ENCODE measurements at places on chromosomes 2 and 18.

- DNase-seq, result no peak
These were observed 64.8 kb downstream of the ARHGAP25 start for GRCh38 chr2:68799140-68800026.

DNA sequence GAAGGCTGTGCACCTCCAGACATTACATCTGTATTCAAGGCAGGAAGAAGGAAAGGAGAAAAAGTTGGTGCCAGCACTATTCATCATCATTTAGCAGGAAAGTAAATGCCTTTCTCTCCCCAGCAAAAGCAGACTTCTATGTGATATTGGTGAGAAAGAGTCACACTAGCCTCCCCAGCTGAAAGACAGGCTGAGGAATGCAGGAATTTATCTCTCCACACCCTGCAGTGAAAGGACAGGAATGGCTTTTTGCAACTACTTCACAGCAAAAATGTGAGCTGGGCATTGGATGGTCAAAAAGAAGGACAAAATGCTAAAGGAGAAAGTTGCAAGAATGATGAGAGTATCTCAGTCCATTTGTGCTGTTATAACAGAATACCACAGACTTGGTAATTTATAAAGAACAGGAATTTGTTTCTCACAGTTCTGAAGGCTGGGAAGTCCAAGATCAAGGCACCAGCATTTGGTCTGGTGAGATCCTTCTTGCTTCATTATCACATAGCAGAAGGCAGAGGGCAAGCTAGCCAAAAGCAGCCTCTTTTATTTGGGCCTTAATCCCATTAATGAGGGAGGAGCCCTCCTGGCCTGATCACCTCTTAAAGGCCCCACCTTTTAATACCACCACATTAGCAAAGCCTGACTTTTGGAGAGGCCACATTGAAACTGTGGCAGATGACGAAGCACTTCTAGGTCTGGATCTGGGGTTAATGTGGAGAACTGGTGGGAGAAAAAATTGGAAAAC lies 388.1 kb upstream of the SLC14A2 start:
- no peak for DNase-seq

DNA sequence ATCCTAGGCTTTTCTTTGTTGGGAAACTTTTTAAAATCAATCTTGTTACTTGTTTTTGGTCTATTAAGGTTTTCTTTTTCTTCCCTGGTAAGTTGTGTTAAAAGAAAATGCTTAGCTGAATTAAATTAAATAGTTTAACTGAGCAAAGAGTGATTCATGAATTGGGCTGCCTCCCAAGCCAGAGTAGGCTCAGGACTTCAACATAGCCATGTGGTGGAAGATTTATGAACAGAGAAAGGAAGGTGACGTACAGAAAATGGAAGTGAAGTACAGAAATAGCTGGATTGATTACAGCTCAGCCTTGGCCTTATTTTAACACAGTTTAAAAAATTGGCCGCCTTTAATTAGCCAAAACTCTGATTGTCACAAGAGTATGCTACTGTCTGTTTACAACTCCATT lies 27.9 kb upstream of the GALNT5 start:
- peak; percentile 46 for DNase-seq

DNA sequence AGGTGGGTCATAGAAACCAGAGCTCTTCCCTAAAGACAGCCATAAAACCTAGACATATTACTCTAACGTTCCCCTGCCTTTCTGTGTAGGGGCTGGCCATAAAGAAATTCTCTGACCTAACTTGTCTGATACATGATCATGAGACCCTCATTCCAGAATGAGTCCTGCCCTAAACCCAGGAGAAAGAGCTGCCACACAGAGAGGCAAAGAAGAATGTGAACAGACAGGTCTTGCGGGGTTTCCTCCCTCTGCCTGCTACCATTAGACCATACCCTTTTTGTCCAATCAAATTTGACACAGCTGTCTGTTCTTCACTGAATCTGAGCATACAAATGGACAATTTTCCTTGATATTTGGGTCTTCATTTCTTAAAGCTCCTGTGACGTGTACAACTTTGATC lies 198.8 kb upstream of the LHCGR start:
- no peak for DNase-seq

- DNase-seq, result no peak
These were observed 86.0 kb upstream of the ATG16L1 start for GRCh38 chr2:233165543-233165894.

GRCh38 chr2:88574445-88574844 lies 52.8 kb downstream of the EIF2AK3 start:
- no peak for DNase-seq

DNA sequence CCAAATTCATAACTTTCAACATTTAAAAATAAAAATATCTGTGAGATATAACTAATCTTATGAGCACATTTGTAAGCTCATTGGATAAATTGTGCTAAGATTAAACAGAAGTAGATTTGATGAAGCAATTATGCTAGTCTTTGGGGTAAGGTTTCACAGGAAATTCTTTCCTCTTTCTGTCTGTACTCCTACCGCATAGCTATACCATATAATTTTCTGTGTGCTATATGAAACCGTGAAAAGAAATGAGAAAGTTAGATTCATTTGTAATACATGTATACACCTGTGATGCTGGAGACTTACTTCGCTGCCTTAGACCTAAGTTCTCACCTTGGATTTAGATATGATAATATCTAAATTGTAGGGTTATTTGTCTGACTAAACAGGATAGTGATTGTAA lies 184.7 kb downstream of the PPP1R1C start:
- no peak for DNase-seq

- DNase-seq, result no peak
These were observed 47.9 kb downstream of the ARMC9 start for GRCh38 chr2:231246171-231246842.

DNA sequence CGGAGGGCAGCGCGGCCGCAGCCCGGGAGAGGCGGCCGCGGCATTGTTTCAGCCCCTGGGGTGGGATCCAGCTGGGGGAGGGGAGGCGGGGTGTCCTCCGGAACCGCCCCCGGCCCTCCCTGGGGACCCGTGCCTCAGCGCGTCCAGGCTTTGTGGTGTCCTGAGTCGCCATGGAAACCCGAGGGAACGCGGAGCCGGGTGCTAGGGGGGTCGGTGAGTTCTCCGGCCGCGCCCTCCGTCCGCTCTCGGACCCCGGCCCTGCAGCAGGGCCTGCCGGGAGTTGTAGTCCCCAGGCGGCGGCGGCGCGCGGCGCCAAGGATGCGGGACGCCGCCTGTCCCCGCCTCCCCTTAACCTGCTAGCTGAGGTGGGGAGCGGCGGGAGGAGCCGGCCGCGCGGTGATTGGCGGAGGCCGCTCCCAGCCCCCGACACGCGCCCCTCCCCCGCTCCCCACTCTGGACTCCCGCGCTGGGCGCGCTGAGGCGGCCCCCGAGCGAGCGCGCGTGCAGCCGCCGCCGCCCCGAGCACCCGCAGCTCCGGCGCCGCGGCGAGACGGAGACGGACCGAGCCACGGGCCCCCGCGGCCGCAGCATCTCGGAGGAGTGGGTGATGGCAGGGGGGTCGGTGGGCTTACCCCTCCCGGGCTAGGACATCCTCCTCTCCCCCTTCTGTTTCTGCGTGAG lies at the start of gene DPYSL5:
Gene DPYSL5 (plus strand): TSS at position 478 of the 681 bp plus-strand sequence. CDS start 50,368 bp downstream, outside the sequence.
- DNase-seq, result no peak

- DNase-seq, result no peak
These were observed 182.7 kb upstream of the LHCGR start for GRCh38 chr2:48938231-48938630.

DNA sequence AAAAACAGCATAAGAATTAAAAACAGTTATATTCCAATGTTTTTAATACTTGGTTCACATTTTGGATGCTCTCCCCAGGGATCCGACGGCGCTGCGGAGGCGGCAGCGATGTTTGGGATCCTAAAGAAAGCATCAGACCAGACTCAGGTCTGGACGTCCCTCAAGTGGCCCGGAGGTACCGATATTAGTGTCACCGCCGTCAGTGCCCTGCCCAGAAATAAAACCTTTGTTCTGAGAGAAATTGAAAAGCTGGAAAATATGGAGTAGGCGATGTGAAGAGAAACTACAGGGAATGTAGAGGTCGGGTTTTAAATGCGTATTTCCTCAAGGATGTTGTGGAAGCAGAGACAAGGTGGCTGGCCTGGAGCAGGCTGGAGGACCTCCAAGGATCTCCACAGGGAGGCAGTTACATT lies 683 bp upstream of the TBC1D8 start:
- DNase-seq, result no peak

- peak; percentile 83 for DNase-seq
These were observed 747.9 kb downstream of the SOCS6 start for GRCh38 chr18:71036783-71037182.

- DNase-seq, result no peak
These were observed 456.2 kb upstream of the MEX3C start for GRCh38 chr18:51653507-51654213.

- DNase-seq, result no peak
These were observed 37.4 kb downstream of the KLHL29 start for GRCh38 chr2:23422089-23423061.

DNA sequence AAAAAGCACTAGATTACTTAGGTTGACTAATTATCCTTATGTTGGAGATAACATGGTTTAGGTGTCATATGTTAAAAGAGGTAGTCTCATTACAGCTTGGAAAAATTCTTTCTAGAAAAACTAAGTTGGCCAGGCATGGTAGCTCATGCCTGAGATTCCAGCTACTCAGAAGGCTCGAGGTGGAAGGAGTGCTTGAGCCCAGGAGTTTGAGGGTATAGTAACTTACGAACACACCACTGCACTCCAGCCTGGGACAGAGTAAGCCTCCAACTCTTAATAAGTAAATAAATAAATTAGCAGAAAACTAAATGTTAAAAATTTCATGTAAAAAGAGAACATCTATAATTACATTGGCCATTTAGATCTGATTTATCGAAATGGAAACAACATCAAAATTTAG lies 177.2 kb downstream of the NR4A2 start:
- DNase-seq, result no peak

DNA sequence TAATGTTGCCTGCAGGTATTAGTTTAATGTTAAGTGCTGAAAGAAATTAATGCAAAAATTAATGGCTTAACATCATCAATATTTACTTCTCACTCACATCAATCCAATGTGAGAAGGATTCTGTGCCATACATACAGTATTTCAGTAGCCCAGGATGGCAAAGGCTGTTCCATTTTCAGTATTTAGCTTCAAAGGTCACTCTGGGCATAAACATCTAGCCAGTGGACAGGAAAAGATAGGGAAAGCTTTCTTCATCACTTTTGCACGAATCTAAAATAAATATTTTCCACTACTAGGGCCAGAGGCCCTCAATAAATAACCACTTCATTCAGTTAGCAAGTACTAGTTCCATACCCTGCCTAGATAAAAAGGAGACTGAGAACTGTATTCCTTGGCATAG lies 236.3 kb upstream of the VWC2L start:
- no peak for DNase-seq

GRCh38 chr2:119749477-119750012 lies 10.2 kb upstream of the PTPN4 start:
- peak; percentile 41 for DNase-seq

DNA sequence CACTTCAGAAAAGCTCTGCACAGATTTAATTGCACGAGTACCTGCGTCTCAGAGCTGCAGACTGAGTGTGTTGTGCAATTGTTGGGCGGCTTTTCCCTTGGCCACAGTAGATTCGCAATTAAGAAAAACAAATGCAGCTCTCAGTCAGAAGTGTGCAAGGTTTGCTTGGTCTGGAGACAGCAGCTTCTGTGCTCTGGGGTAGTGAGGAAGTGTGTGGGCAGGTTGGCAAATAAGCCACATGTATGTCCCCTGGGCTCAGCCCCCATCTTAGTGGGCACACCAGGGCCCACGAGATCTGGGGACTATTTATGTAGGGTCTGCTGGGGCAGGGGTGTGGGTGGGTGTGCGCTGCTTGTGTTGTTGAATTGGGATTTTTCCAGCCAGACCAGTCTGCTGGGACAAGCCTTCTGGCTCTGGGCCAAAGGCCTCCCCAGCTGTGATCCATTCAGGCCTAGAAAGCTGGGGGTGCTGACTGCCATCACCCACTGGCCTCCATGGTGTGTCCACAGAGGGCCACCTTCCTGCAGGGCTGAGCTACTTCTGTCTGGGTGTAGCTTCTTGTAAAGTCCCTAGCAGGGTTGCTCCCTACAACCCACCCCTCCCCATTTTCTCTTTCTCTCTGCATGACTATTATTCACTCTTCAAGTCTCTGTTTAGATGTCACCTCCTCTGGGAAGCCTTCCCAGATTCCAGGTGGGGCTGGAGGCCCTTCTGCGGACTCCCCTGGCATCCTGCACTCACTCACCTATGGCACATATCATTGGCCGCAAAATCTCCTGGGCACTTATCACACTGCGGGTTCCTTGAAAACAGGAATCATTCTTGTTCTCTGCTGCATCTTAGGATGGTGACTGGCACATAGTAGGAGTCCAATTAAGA lies 67.8 kb downstream of the ODC1 start:
- DNase-seq, result peak; percentile 76

- DNase-seq, result peak; percentile 95
These were observed 24.6 kb upstream of the KCMF1 start for GRCh38 chr2:84946204-84947009.

DNA sequence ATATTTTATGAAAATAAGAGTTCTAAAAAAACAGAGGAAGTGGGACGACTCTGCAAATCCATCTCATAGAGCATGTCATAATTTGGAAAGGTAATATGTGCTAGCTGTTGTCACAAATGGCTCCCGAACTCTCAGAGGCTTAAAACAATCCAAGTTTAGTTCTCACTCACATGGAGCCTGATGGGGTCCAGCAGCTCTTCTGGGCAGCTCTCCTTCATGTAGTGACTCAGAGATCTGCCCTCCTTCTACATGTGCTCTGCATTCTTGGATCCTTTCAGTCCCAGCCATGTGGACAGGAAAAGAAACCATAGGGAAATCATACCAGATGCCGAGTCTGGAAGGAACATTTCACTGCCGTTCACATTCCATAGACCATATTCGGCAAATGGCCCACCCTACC lies 180.1 kb upstream of the APCDD1 start:
- no peak for DNase-seq

- no peak for DNase-seq
These were observed 92.1 kb downstream of the ACKR3 start for GRCh38 chr2:236661762-236662110.

- no peak for DNase-seq
These were observed 67.9 kb downstream of the CERS6 start for GRCh38 chr2:168524005-168524404.

DNA sequence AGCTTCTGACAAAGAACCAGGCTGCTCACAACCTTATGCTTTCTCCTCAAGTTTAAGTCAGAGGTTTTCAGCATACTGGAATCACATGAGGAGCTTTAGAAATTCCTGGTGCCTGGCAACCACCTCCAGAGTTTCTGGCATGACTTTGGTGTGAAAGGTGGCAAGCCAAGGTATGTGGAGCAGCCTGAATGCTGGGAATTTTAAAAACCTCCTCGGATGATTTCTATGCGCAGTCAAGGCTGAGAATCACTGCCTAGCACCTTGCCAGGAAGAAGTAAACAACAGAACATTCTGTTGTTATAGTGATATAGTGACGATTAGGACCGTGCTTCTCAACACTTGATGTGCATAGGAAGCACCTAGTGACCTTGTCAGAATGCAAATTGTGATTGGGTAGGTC lies 11.7 kb downstream of the CCBE1 start:
- peak; percentile 57 for DNase-seq

- peak; percentile 89 for DNase-seq
These were observed 111.7 kb downstream of the CDH2 start for GRCh38 chr18:28065031-28065792.

- DNase-seq, result no peak
These were observed 634.2 kb downstream of the TSN start for GRCh38 chr2:122389694-122390093.
